Activated CD4-positive, alpha-beta T cell treated with anti-CD3 and anti-CD28 coated beads, Interleukin-2, amount 50 U/mL, for 1 hour (primary cell): ENCODE measurements at places on chromosomes 1 and 21.
A peak's percentile ranks its signal among the peaks of the same experiment; 100 is the strongest.

DNA sequence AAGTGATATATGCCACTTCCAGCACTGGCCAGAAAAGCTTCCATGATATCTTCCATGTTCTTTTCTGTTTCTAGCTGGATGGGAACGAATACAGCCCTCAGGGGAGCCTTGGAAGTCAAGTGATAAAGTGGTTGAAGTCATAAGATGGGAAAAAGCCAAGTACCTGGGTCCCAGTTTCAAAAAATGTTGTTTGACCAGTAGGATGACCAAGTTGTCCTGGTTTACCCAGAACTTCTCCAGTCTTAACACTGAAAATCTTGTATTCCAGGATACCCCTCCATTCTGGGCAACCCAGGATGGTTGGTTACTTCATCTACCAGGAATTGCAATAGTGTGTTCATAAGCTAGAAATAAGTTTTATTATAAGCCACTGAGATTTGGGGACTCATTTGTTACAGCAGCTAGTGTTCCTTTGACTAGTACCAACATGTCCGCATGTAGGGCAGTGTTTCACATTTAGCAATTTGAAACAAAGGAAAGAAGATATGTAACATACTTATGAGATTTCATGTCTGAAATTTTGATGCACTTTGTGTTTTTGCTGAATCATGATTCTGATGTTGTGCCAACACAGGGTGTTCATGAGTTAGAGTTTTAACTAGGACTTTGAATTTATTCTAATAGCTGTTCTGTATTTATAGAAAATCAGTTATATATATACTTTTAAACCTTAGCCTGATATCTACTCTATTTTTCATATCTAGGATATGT is 139.9 kb downstream of the TPR start:
- DNase-seq = no peak

GRCh38 chr1:36906555-36906954 is 127.8 kb downstream of the GRIK3 start:
- DNase-seq = no peak

DNA sequence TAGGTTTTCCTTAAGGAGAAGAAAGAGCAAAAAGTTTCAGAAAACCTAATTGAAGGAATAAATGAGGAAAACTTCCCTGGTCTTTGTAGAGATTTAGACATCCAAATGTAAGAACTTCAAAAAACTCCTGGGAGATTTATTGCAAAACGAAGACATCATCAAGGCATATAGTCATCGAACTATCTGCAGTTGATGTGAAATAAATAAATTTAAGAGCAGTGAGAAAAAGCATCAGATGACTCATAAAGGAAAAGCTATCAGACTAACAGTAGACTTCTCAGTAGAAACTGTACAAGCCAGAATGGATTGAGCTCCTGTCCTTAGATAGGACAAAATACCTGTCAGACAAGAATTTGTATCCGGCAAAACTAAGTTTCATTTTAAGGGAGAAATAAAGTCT is 569.4 kb upstream of the ADAMTS5 start:
- DNase-seq = no peak

DNA sequence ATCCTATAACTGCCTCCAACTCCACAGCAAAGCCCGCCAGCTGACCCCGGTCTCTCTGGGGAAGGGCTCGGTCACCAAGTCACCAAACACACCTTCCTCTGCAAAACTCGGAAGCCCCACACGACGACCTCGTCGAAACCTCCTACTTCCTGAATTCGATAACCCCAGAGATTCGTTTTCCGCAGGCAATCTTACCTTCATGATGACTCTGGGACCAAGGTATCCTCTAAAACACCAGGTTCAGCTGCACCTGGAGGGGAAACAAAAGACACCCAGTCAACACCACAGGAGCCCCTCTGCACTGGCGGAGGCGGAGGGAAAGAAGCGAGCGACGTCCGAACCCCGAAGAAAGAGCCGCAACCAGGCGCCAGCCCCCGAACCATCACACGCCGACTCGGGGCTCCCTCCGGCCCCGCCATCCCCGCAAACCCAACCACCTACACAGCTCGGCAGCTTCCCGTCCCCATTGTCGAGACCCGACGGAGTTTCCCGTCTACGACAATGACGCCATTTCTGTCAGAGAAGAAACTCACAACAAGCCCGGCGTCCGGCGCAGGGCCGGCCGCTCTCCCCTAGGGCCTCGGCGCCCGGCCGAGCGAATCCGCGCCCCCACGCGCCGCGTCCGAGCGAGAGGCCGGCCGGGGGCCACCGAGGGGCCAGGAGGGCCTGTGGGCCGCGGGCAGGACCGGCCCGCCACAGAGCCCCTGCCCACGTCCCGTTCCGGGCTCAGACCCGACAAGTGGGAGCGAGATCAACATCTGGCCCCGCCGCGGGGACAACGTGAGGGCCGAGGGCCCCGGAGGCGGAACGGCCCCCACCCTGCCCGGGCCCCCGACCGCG is 1.0 kb downstream of the ARID4B start:
- peak; percentile 59 for DNase-seq

- no peak for DNase-seq
These were observed 67.7 kb downstream of the SELENOF start for GRCh38 chr1:86846164-86846647.

GRCh38 chr1:208202333-208202995 is 41.7 kb downstream of the PLXNA2 start:
- DNase-seq = no peak

GRCh38 chr1:182595641-182596240 is 6.7 kb upstream of the RNASEL start:
- DNase-seq = peak; percentile 69

- no peak for DNase-seq
These were observed 173.7 kb upstream of the COA6 start for GRCh38 chr1:234199476-234200127.

DNA sequence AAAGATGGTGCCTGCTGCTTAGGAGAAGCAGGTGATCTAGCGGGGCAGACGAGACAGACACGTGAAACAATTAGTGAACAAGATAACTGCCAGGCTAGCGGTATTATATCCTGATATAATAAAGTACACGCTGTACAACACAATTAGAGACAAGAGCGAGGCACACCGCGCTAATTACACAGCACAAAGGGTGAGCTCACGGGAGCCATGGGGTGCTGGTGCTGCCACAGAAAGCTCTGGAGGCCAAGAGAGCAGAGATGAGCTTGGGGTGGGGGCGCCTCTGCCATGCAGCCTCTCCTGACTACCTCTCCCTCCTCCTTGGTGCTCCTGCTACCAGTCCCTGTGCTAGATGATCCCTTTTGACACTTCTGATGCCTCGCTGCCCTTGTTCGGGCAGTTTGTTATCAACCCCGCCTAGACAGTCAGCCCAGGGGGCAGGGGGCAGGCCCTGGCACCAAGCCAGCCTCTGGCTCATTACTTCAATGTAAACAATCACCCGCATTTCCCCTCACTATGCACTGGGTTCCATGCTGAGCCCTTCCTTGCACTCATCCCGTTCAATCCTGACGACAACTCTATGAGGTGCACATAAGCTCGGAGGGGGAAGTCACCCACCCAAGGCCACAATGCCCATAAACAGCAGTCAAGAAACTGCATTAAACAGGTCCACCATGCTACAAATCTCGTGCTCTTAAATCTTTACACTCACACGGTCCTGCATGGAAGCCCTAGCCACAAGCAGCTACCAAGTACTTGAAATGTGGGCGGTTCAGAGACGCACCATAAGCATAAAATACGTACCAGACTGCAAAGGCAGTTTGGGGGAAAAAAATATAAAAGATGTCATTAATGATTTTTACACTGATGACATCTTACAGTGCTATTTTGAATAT is 103.0 kb downstream of the SSBP3 start:
- DNase-seq = no peak

- no peak for DNase-seq
These were observed 130.9 kb downstream of the DMRTB1 start for GRCh38 chr1:53590104-53590503.

- no peak for DNase-seq
These were observed at the start of gene SPRR2A for GRCh38 chr1:153057375-153057774. Gene SPRR2A, minus strand, starts transcription at chr1:153057512. Its CDS starts 777 bp downstream, at chr1:153056735.

- no peak for DNase-seq
These were observed 318.7 kb upstream of the SPAG17 start for GRCh38 chr1:118503752-118504151.

GRCh38 chr1:99602404-99602969 is 43.4 kb upstream of the PALMD start:
- DNase-seq = no peak

DNA sequence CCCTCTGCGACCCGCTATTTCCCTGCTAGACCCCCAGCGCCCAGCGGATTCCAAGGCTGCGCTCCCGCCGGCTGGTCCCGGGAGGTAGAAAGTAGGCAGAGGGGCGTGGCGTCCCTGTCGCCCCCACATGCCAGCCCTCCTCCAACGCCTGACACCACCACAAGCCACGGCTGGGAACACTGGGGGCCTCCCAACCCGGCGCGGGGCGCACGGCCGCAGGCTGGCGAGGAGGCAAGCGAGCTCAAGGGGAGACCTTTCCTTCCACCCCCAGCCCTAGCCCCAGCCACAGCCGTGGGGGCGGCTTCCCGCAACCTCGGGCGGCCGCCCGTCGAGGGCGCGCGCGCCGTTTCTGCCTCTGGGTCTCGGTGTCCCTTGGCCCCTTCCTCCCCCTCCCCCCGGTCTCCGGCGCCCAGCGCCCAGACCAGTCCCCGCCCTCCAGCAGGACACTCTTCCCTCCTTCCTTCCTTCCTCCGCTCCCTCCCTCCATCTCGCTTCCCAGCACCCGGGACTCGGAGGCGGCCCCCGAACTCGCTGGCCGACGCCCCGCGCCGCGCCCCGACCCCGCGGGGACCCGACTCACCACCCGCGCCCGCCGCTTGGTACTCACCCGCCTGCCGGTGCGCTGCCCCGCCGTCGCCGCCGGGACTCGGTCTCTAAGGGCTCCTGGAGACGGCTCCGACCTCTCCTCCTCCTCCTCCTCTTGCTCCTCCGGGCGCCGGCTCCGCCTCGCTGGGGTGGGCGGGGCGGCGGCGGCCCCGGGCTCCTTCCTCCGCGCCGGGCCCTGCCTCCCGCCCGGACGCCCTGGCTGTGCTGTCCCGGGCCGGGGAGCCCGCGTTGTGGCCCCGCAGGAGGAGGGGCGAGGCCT is at the start of gene GNG12:
Gene GNG12, minus strand, starts transcription at position 731 of the 865 bp plus-strand sequence. CDS start 125,781 bp downstream, outside the sequence.
- DNase-seq = no peak

DNA sequence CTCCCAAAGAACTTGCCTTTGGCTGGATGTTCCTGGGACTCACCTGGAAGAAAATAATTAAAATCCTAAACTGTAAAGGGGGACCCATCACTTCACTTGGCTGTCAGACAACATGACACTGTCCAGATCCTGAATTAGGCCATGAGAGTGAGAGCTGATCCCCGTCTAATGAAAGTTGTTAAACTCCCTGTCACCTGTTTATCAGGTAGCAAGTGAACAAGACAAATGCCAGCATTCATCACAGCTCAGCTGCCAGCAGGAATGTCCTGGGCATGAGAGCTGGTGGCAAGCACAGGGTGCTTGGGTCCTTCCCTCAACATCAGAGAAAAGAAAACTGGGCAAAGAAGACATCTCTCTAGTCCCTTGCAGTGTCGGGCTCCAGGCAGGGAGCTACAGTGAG is 23.8 kb downstream of the PMVK start:
- no peak for DNase-seq

DNA sequence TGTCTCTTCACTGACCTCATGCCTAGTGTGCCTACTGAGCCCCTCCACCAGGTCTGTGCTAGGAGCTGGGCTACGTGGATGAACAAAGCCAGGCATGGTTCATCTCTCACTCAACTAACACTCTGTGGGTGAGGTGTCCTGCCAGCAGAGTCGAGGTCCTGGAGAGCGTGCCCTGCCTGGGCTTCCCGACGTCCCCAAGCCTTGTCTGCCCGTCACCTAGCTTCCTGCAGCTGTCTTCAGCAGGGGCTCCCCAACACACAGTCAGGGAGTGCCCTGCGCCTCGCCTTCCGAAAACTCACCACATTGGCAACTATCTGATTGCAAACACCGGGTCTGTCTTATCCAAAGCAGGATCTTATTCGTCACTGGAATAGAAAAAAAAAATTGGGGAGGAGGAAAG is 167.5 kb upstream of the ZC3H12A start:
- DNase-seq = no peak

GRCh38 chr21:37075214-37075770 is 2.2 kb downstream of the TTC3 start:
- DNase-seq = no peak

- no peak for DNase-seq
These were observed 111.2 kb upstream of the CTTNBP2NL start for GRCh38 chr1:112284796-112285195.
